ENCODE measurements at places on chromosomes 13 and 19.

DNA sequence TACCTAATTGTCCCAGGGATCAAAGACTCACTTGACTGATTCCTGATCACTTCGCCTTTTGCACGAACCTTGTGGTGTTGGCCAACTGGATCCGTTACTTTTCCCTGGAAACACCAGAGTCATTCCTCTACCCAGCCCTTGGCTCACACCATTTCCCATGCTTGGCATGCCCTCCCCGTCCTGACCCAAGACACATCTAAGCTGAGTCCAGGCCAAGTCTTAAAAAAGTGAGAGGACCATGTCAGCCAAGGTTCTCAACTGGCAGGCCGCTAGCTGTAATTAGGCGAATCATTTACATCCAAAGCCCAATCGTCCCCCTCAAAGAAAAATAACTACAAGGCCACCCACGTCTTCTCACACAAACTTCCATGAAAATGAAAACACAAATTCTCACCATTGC is 11.5 kb downstream of the PLAUR start:
- no peak for DNase-seq

GRCh38 chr13:65985612-65986011 is 1244.5 kb downstream of the PCDH9 start:
- no peak for DNase-seq

GRCh38 chr13:97021241-97021640 is 27.0 kb upstream of the OXGR1 start:
- no peak for DNase-seq

DNA sequence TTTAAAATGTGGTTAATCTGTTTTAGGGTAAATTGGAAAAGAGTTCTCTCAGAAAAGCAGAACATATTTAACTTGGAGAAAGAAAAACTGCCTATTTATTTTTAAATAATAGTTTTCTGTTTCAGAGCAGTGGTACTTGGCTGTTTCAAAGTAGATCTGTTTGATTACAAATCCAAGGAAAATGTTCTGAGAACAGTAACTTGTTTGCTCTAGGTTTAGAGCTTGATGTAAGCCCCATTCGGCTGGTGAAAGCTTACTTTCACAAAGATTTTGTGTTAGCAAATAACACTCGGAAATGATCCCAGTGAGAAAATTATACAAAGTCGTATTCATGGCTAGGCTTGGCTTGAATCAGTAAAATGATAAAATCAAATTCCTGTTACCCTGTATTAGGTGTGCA is 395.8 kb upstream of the GPC6 start:
- DNase-seq, result no peak

DNA sequence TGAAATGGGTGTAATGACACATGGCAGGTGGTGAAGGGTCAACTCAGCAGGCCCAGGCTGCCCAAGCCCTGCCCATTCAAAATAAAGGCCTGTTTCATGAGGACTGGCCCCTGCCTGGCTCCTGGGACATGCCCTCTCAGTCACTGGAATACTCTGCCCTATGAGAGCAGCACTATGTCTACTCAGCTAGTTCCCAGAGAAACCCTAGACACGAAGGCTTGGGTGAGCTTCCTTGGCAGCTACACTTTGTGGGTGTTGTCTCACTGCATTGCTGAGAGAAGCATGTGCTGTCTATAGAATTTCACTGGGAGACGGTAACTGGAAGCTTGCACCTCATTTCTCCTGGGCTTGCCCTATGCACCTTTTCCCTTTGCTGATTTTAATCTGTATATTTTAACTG is 752.8 kb downstream of the LIG4 start:
- no peak for DNase-seq

DNA sequence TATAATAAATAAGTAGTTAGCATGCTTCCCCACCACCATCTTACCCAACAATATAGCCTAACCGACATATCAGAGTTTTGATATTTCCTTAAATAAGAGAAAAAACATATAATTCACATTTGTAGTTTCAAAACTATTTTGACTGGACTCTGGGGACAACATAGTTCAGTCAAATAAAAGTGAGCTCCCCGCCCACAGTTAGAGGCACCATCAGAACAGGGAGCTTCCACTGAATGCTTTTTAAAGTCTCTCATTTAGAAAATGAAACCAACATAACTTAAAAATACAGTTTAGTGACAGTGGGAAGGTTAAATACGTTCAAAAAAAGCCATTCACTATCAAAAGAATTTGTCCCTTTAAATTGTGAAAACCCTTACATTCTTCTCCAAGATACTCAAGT is 92.8 kb downstream of the EPSTI1 start:
- no peak for DNase-seq

DNA sequence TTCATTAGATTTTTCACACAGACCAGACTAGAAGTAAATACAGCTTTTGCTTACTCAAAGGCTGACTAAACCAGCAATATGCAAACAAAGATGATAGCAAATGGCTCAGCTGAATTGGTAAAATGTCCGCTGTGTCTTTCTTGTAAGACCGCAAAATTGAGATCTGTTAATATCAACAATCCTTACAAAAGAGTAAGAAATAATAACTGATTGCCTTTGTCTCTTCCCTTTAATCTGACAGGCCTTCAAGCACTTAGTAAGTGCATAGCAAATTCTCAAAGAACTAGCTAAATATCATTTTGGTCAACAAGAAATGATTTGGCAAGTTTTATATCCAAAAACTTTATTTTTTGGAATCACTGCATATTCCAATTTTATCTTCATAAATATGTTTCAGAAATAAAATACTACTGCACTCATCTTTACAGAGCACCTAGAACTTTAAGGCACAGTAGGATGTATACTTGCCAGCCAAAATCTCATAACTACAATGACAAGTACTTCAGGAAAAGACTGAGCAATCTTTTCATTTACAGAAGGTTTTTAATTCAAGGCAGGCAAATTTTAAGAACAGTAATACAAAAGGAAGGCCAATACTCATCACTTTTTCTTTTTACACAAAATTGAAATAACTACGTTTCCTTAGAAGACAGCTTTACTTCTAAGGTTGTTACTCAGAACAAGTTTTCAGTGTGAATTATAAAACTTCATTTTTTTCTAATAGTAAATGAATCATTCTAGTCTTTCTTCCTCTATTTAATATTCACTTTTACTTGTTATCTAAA is 1.1 kb downstream of the ELF1 start:
- DNase-seq, result no peak

DNA sequence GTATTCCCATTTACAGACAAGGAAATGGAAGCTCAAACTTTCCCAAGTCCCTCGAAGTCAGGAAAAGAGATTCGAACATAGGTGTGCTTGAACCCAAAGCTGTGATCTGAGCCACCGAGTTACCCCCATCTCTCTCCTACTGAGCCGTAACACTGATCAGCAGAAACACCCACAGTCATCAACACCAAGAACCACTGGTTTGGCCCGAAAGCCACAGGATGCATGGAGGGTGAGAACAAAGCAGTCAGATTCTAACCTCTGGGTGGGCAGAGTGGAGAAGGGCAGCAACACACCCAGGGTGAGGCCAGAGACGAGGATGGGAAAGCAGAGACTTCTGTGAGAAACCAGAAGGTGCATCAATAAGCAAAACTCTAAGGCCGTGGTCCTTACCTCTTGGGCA is 27.7 kb upstream of the POU2F2 start:
- no peak for DNase-seq

DNA sequence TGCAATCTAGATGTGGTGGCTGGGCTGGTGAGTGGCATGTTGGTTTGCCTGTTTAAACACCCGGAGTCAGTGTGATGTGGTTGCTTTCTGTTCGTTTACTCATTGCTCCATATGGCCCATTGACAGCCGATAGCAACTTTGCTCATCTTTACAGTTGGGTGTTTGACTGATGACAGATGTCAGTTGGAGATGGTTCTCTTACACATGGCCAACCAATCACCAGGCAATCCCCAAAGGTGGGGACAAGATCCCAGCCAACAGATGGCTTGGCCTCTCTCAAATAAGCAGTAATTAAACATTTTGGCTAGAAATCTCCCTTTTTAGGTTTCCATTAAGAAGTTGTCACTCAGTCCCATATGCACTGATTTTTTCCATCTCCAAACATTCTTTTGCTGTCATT is 497.1 kb upstream of the ARGLU1 start:
- DNase-seq, result no peak
